ENCODE measurements at places on chromosomes 7 and 10.
A peak's percentile ranks its signal among the peaks of the same experiment; 100 is the strongest.

DNA sequence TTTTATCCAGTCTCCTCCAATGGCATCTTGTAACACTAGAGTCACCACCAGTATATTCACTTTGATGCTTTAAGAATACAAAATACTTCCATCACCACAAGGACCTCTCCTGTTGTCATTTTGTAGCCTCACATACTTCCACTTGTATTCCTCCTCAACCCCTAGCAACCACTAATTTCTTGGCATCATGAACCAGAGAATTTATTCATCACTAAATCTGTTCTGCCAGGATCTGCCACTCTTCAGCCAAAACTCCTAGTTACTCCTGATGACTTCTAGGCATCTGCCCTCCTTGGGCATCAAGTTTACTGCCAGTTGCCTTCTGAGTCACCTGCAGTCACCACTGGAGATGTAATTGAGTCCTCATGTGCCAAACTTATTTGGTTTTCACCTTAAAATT lies 906.8 kb downstream of the CNTNAP2 start:
- peak; percentile 69 for DNase-seq

DNA sequence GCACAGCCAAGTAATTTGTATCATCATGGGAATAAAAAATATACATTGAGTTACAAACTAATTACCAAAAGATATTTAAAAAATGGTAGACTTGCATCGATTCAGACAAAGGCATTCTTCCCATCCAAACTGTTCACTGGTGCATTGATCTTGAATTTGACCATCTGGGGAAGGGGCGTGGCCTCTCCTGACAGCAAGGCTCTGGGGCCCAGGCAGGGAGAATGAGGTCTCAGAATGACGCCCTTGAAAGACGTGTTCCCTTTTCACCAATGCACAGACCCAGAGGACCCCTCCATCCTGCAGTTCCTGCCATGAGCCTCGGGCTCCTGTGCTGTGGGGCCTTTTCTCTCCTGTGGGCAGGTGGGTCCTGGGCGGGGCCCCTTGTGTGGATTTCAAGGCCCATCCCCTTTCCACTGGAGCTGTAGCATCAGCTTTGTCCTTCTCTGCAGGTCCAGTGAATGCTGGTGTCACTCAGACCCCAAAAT lies 91.1 kb upstream of the PRSS58 start:
- DNase-seq = no peak

DNA sequence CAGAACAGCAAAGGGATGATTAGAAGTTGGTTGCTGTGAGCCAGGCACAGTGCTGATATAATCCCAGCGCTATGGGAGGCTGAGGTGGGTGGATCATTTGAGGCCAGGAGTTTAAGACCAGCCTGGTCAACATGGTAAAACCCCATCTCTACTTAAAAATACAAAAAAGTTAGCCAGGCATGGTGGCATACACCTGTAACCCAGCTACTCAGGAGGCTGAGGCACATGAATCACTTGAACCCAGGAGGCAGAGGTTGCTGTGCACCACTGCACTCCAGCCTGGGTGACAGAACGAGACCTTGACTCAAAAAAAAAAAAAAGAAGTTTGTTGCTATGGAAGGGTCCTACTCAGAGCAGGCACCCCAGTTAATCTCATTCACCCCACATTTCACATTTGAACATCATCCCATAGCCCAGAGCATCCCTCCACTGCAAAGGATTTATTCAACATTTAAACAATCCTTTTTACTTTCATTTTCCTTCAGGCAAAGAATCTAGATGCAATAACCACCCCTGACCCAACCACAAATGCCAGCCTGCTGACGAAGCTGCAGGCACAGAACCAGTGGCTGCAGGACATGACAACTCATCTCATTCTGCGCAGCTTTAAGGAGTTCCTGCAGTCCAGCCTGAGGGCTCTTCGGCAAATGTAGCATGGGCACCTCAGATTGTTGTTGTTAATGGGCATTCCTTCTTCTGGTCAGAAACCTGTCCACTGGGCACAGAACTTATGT lies 4.1 kb downstream of the IL6 start:
- DNase-seq = no peak

GRCh38 chr10:129465796-129466702 lies 992 bp upstream of the MGMT start:
- no peak for DNase-seq

DNA sequence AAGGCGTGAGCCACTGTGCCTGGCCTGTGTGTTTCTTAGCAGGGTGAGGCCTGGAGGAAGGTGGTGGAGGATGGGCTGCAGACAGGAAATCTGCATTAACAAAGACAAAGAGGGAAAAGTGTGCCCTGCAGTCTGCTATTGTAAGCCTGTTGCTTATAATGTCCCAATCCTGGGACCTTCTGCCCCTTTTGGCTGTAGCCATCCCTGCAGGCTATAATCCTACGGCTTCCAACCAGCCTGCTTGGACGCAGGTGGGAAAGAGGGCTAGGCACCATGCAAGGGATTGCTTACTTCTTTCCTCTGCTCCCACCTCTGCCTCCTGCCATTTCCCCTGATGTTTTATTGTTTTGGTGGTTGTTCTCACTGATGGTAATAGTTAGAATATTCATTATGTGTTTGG lies 434.3 kb downstream of the PLXNA4 start:
- DNase-seq = no peak

DNA sequence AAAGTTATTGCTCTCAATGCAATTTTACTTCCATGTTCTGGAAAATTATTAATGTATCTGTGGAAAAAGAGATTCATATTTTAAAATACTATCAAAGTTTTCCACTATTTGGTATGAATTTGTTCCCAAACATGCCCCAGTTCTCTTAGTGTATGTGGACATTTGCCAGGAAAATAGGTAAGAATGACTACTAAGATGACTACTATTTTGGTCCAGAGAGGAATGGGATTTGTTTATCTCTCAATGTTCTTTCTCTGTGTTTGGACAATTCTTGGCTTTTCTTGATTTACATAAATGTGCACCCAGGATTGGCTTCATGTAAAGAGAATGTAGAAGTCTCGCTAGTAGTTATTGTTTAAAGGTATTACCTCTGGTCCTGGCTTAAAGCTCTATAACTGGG lies 60.3 kb upstream of the POT1 start:
- no peak for DNase-seq

DNA sequence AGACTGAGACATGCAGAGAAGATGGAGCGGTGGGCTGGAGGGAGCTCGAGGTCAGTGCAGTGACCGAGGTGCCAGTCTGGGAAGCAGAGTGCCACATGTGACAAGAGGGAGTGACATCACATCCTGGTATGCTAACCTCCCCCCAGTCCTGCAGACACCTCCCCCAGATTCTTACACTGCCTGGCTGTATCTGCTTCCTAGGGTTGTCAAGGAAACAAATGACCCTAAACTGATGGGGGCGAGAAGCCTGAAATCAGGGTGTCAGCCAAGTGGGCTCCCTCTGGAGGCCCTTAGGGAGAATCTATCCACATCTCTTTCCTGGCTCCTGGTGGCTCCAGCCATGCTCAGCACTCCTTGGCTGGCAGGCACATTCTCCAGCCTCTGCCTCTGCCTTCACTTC lies 316.1 kb upstream of the ZMIZ1 start:
- no peak for DNase-seq

GRCh38 chr7:120915314-120916105 lies 35.1 kb upstream of the ING3 start:
- no peak for DNase-seq

DNA sequence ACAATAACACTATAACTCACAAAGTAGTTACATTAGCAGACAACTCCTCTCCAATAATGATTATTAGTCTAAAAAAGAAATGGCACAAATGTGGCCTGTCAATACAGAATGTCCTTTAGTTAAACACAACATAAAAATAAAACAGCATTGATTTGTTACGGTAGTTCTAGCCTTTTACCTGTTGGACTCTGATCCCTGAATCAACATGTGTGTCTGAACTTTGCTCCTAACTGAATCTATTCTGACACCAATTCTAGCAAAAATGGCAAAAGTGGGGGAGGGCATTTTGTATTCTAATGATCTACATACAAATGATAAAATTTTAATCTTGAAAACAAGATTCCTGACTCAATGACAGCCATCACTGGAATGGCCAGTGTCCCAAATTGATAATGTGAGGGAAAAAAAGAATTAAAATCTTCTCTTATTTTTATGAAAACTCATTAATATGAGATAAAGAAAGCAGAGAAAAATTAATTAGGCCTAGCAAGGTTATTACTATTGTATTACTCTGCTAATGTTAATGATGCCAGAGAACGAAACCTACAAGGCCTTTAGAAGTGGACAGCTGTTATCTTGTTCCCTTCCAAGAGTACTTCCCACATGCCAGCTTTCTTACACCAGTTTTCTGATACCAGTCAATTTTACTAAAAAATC lies 30.2 kb downstream of the FRA10AC1 start:
- no peak for DNase-seq

DNA sequence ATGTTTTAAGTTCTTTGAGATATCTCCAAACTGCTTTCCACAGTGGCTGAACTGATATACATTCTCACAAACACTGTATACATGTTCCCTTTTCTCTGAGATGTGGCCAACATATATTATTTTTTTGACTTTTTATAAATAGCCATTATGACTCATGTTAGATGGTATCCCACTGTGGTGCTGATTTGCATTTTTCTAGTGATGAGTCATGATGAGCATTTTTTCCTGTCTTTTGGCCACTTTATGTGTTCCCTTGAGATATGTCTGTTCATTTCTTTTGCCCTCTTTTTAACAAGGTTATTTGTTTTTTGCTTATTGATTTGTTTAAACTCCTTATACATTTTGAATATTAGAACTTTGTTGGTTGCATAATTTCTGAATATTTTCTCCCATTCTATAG lies 1055.1 kb downstream of the NXPH1 start:
- no peak for DNase-seq

DNA sequence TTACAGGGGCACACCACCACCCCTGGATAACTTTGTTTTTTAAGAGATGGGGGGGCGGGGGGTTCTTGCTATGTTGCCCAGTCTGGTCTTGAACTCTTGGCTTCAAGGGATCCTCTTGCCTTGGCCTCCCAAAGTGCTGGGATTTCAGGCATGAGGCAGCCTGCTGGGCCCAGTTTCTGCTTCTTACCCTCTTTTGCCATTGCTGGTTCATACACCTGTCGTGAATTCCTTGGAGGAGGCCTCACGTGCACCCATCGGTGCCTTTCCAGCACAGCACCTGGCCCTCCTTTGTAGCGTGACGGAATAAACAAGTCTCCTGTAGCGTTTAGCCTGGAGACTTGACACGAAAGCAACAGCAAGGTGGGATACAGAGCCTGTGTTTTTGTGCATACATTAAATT lies 75.5 kb downstream of the CARD11 start:
- no peak for DNase-seq

DNA sequence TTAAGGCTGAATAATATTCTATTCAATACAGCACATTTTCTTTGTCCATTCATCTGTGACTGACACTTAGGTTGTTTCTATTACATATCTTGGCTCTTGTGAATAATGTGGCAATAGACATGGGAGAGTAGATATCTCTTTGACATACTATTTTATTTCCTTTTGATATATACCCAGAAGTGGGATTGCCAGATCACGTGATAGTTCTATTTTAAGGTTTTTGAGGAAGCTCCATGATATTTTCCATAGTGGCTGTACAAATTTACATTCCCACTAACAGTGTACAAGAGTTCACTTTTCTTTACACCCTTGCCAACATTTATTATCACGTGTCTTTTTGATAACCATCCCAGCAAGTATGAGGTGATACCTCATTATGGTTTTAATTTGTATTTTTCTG lies 1114.7 kb downstream of the CNTNAP2 start:
- no peak for DNase-seq

GRCh38 chr7:80900583-80901576 lies 18.0 kb downstream of the SEMA3C start:
- DNase-seq = no peak

- DNase-seq = no peak
These were observed 104.4 kb upstream of the MACROH2A2 start for GRCh38 chr10:69948261-69948660.

GRCh38 chr7:467393-467828 lies 52.2 kb downstream of the PDGFA start:
- DNase-seq = no peak

GRCh38 chr7:75687246-75688088 lies 51.3 kb downstream of the HIP1 start:
- DNase-seq = no peak

DNA sequence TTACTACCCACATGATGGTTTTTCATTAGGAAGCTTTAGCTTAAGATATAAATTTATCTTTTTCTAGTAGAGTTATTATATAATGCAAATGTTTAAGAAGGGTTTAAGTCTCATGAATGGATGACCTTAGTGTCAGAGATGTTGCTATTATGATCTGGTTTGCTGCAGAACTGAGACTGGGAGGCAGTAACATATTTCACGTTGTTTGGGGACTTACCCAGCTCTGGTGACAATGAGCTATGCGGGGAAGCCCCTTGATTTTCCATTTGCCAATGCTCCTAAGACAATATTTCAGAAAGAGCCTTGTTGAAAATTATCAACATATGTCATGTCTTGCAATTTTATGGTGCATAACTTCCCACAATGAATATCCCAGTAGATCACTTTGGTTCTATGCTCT lies 754.6 kb downstream of the REEP3 start:
- DNase-seq = no peak

DNA sequence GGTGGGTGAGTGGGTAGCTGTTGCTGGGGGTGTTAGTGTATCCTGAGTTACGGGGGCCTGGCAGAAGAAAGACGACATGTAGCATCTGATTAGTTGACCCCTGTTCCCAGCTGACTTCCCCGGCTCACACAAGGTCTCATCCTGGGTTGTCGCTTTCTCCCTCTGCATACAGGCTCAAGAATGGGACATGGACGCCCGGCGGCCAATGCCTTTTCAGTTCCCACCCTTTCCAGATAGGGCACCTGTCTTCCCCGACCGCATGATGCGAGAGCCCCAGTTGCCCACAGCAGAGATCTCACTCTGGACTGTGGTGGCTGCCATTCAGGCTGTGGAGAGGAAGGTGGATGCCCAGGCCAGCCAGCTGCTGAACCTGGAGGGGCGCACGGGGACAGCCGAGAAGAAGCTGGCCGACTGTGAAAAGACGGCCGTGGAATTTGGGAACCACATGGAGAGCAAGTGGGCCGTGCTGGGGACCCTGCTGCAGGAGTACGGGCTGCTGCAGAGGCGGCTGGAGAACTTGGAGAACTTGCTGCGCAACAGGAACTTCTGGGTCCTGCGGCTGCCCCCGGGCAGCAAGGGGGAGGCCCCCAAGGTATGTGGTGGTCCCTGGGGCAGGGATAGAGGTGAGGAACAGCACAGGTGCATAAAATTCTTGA lies 2.9 kb downstream of the ZNF282 start:
- DNase-seq = no peak

DNA sequence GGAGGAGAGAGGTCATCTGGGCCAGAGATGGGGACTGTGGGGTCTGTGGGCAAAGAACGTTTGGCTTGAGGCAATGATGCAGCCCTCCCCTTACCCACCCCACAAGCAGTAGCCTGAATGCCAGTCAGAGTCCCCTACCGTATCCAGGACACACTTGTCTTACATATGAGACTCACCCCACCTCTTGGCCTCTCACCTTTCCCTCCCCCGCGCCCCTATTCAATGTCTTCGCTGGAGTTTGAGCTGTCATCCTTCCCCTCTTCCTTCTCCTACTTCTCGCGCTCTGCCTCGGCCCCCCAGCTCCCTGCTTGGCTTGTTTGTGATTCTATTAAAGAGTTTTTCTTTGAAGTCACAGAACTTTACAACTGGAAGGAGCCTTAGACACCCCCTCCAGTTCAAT lies 8.9 kb downstream of the PRRT4 start:
- DNase-seq = no peak
